ENCODE measurements at places on chromosomes 4 and X. TPM values are rescaled to one million over a fixed set of nuclear protein-coding genes. Genes with fewer than 3 reads are reported as not detected.

DNA sequence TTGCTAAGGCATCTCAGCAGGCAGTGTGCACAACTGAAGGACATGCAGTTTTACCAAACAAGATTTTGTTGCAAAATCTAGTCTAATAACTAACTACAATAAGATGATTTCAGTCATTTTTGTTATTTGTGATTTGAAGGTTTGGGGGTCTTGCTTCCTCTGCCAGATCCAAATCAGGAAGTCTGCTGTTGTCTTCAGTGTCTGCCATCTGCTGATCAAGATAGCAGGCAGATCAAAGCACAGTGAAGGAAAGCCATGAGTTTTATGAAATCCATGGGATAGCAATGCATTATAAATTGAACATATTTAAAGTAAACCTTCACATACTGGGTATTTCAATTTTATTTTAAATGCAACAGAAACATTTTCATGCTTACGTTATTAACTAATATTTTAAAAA, 169.1 kb upstream of the ETNPPL start:
- no peaks in the 10 kb centered on the region for H3K36me3 ChIP-seq
- no peak overlapping the region for H3K27ac ChIP-seq
- no peak overlapping the region for H3K4me3 ChIP-seq
- H3K27me3 ChIP-seq: no peaks in the 10 kb centered on the region
- no peaks in the 10 kb centered on the region for H3K4me1 ChIP-seq
- no peak for DNase-seq

GRCh38 chr4:152265149-152265621, 270.7 kb downstream of the FBXW7 start:
- no peak for DNase-seq
- no peak overlapping the region for H3K4me3 ChIP-seq
- no peaks in the 10 kb centered on the region for H3K36me3 ChIP-seq
- peaks cover 13% of the 10 kb centered on the region for H3K27me3 ChIP-seq
- peaks cover 16% of the 10 kb centered on the region for H3K4me1 ChIP-seq

- H3K27ac ChIP-seq: peak overlapping the region; percentile 90
- DNase-seq: no peak
- no peaks in the 10 kb centered on the region for H3K27me3 ChIP-seq
- H3K36me3 ChIP-seq: peaks cover 31% of the 10 kb centered on the region
- H3K4me1 ChIP-seq: peaks cover 36% of the 10 kb centered on the region
Measured at GRCh38 chr4:6987588-6987961, 55.6 kb upstream of the TADA2B start.

DNA sequence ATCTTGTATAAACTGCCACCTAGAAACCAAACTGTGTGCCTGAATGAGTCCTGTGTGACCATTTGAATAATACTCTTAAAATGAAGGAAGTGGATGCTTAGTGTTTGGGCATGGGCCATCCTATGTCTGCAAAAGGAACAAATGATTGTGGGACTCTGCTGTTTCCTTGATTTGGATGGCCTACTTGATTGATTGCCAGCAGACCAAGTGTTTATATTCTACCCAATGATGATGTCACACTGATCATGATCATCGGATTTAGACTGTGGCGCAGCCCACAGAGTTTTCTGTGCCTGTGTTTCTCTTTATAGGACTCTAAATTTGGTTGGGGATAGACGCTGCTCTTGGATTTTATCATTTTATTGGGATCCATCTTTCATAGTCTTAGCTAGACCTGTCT, 4.4 kb downstream of the SEPTIN11 start:
- no peak overlapping the region for H3K27ac ChIP-seq
- H3K4me3 ChIP-seq: no peak overlapping the region
- peaks cover 25% of the 10 kb centered on the region for H3K36me3 ChIP-seq
- DNase-seq: no peak
- H3K4me1 ChIP-seq: peaks cover 17% of the 10 kb centered on the region

DNA sequence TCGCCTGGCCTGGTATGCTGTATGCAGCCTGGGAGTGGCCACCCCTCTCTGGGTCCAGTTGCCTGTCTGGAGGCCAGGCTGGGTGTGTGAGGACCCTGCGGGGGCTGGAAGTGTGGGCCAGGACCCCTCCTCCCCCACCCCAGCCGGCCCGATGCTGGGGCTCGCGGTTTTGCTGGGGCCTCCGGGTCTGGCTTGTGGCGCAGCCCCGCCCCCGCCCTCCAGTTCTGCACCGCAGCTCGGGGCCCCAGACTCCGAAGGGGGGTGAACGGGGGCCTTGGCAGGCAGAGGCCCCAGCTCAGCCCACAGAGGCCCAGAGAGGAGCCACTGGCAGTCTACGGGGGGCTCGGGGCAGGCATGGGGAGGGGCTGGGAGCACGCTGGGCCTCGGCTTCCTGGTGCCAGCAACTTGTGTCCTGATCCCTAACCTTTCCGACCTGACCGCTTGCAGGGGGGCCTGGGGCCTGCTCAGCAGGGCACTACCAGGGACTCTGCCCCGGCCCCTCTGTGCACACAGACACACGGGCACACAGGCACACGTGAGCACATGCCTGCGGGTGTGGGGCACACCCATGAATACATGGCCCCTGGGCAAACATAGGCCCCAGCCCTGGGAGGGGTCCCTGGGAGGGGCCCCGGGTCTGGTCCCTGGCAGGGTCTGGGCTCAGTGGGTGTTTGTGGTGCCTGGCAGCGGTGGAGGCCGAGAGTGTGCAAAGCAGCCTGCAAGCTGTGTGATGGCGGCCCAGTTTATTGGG, 21.4 kb upstream of the FGFR3 start:
- H3K4me1 ChIP-seq: peaks cover 14% of the 10 kb centered on the region
- no peak overlapping the region for H3K27ac ChIP-seq
- peaks cover 17% of the 10 kb centered on the region for H3K36me3 ChIP-seq
- no peak overlapping the region for H3K4me3 ChIP-seq
- H3K27me3 ChIP-seq: no peaks in the 10 kb centered on the region

GRCh38 chr4:156293657-156294297, 340.1 kb upstream of the CTSO start:
- H3K27ac ChIP-seq: peak overlapping the region; percentile 75
- H3K4me3 ChIP-seq: no peak overlapping the region
- no peaks in the 10 kb centered on the region for H3K36me3 ChIP-seq
- H3K4me1 ChIP-seq: peaks cover 24% of the 10 kb centered on the region
- no peaks in the 10 kb centered on the region for H3K27me3 ChIP-seq
- no peak for DNase-seq

DNA sequence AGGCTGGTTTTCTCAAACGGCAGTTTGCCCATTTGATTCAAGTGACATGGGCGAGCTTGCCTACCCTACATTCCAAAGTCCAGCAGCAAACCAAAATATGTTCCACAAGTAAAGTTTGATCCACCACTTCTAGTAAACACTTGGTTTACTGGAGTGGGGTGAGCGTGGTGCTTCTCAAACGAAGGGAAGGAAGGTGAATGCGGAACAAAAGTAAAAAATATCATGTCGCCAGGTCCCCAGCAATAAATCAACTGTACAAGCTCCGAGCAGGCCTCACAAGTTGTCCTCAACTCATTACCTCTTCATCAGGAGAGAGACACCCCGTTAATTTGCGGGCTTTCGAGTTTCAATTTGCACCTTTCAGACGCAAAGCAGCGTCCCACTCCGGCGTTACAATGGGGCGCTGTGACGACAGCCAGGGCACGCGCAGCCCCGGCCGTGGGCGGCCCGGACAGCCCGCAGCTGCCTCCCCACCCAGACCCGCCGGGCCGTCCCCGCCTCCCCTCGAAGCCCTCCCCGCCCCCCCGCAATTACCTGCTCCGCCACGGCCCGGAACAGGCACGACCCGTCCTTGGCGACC, 1.0 kb downstream of the OTUD4 start:
- DNase-seq: peak; percentile 69
- no peaks in the 10 kb centered on the region for H3K27me3 ChIP-seq
- peak overlapping the region; percentile 81 for H3K27ac ChIP-seq
- peaks cover 42% of the 10 kb centered on the region for H3K36me3 ChIP-seq
- H3K4me1 ChIP-seq: peaks cover 6% of the 10 kb centered on the region

GRCh38 chr4:6892190-6892908, 17.3 kb upstream of the TBC1D14 start:
- H3K4me1 ChIP-seq: peaks cover 19% of the 10 kb centered on the region
- no peak for DNase-seq
- H3K27ac ChIP-seq: no peak overlapping the region
- no peaks in the 10 kb centered on the region for H3K27me3 ChIP-seq
- no peak overlapping the region for H3K4me3 ChIP-seq

DNA sequence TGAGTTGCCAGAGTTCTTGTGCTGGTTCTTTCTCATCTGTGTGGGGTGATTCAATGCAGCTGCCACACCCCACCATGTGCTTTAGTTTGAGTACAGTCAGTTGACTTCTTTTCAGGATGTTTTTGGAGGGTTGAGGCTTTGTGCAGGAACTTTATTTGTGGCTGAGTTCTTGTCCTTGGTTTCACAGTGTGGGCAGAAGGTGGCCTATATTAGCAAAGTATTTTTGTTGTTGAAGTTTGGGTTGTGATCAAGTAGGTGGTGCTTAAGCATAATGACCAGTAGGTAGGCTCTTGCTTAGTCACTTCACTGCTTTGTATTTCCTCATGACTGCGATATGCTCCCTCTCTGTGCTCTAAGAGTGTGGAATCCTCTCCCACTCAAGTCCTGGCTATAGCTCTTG, 80.3 kb downstream of the ARHGAP24 start:
- no peak for DNase-seq
- H3K36me3 ChIP-seq: no peaks in the 10 kb centered on the region
- H3K27me3 ChIP-seq: no peaks in the 10 kb centered on the region

DNA sequence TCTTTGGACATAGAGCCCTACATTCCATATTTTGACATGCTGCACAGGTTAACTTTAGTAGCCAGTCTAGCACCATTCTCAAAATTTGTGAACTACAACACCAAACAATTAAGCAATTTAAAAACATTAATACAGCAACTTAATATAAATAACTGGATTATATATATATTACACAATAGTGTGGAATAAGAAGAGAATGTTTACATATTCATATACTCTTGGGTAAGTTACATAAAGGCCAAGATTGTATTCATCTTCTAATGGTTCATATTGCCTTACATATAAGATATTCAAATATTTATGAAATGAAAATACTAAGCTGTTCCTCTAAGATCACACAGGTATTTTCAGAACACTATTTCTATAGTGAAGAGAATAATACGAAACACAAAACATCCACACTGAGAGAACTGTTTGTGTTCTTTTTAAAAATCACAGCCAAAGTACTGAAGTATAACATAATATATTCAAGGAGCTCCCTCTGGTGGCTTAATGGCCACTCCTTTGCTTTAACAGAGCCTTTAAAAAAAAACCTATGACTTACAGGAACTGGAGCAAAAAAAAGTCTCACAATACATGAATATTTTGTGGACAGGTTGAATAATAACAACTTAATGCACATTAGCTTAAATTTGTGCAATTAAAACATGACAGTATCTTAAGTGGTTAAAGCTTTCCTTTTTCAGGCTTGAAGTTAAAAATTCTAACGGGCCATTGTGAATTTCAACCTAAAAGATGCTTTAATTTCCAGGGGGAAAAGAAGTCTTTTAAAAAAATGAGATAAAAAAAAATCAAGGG, 46.2 kb downstream of the NEK1 start:
- H3K4me3 ChIP-seq: no peak overlapping the region
- no peaks in the 10 kb centered on the region for H3K4me1 ChIP-seq
- peak; percentile 25 for DNase-seq
- H3K27ac ChIP-seq: no peak overlapping the region
- H3K27me3 ChIP-seq: no peaks in the 10 kb centered on the region
- peaks cover 4% of the 10 kb centered on the region for H3K36me3 ChIP-seq

- no peak for DNase-seq
- no peaks in the 10 kb centered on the region for H3K36me3 ChIP-seq
- H3K27ac ChIP-seq: no peak overlapping the region
Measured at GRCh38 chr4:128342762-128343161, 55.1 kb upstream of the PGRMC2 start.

DNA sequence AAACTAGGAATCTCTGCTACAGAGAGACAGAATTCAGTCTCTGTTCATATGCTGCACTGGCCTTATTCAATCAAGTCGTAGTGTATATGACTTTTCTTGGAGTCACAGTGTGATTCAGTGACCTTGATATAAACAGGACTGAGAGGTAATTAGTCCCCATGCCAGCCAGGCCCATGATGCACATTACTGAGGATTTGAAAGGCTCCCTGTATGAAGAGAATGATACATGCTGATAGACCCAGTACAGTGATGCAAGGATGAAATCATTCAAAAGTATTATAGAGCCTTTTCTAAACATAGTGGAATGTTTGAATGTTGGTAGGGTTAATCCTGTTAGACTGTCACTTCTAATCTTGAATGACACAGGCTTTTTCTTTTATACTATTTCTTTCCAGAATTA, 34.1 kb downstream of the ANXA3 start:
- H3K27me3 ChIP-seq: no peaks in the 10 kb centered on the region
- H3K4me1 ChIP-seq: peaks cover 31% of the 10 kb centered on the region
- no peak for DNase-seq
- no peak overlapping the region for H3K4me3 ChIP-seq
- peaks cover 39% of the 10 kb centered on the region for H3K36me3 ChIP-seq
- H3K27ac ChIP-seq: no peak overlapping the region

Gene HS6ST2
- total RNA-seq: 40.2 TPM

Gene GYPA
- total RNA-seq: not detected

Gene PLAC1
- not detected for total RNA-seq

Gene DIPK2B
- not detected for total RNA-seq

Gene IGFBP7
- total RNA-seq: 20.6 TPM

Gene ATOH1
- total RNA-seq: not detected

Gene PGM2
- 33.0 TPM for total RNA-seq

Gene TMSB15C
- 4.0 TPM for total RNA-seq

Gene F8A3
- total RNA-seq: 15.7 TPM

Gene SPANXA1
- total RNA-seq: not detected

Gene ELF4
- 24.2 TPM for total RNA-seq

Measured in Calu3 (cell line).